ENCODE measurements at places on chromosomes 2 and 18.

GRCh38 chr18:79965119-79965902, 868 bp downstream of the HSBP1L1 start:
- no peak for DNase-seq

DNA sequence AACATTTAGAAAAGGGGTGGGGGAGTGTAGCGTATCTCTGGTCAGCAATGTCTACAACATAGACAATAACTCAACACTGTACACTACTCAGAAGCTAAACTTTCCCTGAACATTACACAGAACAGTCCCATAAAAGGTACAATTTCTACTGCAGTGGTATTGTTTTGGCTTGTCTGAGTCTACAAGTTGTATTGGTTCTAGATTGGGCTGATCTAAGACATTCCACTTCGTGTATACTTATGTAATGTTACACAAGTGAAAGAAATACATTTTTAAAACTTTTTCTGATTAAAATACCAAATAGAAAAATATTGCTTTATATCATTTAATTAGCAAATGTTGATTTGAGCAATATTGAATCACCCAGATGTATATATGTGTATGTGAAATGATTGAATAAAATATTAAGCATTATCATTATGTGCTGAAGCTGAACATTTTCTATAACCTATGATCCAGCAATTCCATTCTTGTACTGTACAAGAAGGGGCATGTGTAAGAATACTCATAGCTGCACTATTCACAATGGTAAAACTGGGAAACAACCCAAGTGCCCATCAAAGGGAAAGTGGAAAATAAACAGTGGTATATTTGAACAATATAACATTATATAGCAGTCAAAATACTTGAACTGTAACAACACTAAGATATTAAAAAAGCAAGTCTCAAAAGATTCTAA, 52.4 kb downstream of the VSNL1 start:
- DNase-seq, result no peak

- DNase-seq, result no peak
Observed at GRCh38 chr2:29703336-29703735, 218.1 kb downstream of the ALK start.

DNA sequence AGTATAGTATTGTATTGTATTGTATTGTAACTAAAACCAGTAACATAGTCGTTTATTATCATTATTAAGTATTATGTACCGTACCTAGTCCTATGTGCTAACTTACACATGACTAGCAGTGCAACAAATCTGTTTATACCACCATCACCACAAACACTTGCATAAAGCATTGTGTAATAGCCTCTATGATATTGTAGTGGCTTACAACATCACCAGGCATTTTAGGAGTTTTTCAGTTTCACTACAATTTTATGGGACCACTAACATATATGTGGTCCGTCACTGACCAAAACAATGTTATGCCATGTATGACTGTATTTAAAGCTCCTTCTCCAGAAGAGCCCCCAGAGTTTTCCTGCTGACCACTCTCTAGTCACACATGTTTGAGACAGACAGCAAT, 306.2 kb downstream of the SETBP1 start:
- no peak for DNase-seq

- DNase-seq, result no peak
Observed at GRCh38 chr2:119744335-119744939, 15.3 kb upstream of the PTPN4 start.

DNA sequence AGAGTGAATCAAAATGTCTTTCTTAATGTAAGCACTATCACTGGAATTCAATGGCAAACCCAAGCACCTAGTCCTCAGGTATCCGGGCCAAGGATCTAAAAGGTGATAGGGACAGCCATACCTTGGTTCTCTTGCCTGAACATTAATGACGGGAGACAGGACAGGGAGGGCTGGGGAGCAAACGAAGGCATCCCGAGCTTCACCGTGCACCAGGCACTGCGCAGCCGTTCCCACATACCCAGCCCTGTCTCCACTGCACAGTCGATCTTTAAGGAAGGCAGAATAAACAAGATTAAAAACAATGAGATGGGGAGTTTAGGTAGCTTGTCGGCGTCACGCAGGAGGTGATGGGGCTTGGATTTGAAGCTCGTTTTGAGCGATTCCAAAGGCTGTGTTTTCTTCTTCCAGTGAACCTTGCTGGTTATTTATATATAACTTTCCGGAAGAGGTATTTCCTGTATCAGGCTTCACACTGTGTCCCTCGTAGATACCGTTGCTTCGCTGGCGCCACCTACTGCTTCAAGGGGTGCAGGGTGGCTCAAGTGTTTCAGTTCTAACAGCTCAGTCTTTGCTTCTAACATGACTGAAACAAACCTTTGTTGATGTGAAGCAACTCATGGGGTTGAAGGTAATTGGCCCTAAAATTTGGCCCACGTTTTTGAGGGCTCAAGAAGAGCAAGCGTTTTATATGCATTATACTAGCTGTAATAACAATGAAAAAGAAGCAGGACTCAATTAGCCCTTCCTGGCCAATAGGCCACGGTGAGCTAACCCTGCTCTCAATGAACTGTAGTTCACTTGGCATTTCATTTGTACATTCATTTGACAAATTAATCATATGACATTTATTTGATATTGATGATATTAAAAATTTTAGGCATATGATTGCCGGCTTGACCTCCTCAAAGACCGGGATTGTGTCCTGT, 77.4 kb downstream of the DCDC2C start:
- DNase-seq, result no peak

- DNase-seq, result no peak
Observed at GRCh38 chr2:67974559-67975430, 88.0 kb downstream of the C1D start.

DNA sequence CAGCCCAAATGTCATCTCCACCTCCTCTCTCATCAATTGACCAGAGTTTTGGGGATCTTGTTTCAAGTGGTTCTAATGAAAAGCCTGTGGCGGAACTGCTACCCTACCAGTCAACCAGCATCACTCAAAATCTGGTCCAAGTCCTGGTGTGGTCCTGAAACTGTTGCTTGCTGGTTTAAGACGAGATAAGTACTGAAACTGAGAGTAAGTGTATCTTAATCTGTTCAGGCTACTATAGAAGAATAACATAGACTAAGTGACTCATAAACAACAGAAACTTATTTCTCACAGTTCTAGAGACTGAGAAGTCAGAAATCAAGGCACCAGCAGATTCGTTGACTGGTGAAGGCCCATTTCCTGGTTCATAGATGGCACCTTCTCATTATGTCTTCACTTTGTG, 879 bp upstream of the GALNT5 start:
- DNase-seq, result no peak

GRCh38 chr2:8320311-8321066, 361.4 kb upstream of the ID2 start:
- DNase-seq, result no peak

DNA sequence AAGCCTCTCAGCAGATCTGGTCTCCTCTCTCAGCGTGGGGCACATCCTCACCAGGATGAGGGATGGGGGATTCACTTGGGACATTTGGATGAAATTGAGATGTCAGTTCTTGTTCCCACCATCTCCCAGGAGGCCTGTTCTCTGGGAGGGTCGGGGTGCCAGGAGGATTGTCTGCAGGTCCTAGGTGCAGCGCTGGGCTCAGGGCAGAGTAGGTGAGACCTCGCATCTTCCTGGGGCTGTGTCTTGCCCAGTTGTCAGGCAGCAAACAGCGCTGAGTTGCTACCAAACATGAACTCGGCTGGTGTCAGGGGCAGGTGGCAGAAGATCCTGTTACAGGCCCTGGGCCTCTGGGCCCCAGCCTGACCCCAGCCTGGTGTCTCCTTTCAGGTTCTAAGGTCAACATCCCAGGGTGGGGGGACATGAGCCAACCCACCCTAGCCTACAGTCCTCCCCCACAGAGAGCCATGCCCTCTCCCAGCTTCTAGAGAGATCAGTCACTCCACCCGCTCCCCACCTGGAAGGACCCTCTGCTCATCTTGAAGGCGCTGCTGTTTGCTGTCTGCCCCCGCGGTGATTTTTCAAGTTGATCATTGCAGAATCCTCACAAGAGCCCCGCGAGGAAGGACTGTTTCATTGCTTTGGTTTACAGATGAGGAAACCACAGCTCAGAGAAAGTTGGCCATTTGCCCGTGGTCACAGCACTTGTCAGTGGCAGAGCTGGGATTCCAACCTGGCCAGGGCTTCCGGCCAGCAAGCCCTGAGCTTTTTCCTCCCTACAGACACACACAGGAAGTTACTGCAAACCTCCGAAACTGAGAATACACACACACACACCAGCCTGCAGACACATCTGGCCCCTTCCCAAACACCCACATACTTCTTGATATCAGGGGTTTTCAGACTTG, 83.9 kb downstream of the STPG4 start:
- DNase-seq, result no peak

- no peak for DNase-seq
Observed at GRCh38 chr2:174067815-174068214, 102.6 kb upstream of the SP3 start.

DNA sequence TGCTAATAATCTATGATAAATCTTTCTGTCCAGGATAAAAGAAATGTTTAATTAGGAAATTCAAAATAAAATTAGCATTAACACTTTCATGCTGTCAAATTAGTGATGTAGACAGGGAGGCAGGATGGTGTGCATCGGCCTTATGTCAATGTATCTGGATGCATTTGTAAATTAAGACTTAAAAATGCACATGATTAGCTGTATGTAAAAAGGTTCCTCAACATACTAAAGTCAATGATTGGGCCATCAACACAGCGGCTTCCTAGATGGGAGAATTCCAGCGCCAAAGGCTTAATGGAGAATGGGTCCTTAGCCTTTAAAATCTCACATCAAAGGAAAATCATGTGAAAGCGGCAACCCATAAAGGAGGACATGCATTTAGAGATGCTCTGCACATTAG, 77.5 kb upstream of the ZEB2 start:
- DNase-seq, result no peak

DNA sequence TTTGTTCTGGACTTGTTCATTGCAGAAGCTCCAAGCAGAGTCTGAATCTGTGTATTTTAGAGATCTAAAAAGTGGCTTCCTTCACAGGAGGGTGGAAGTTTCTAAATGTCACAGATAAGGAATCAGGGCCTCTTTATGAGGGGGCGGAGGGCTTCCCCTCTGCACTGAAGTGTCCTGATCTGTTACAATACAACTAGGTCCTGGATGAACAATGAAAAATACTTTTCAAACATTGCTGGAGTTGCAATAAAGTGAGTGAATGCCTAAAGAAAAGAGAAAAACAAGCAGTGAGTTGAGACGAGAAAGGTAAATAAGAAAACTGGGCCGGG, 179.3 kb upstream of the HDAC4 start:
- DNase-seq, result no peak

DNA sequence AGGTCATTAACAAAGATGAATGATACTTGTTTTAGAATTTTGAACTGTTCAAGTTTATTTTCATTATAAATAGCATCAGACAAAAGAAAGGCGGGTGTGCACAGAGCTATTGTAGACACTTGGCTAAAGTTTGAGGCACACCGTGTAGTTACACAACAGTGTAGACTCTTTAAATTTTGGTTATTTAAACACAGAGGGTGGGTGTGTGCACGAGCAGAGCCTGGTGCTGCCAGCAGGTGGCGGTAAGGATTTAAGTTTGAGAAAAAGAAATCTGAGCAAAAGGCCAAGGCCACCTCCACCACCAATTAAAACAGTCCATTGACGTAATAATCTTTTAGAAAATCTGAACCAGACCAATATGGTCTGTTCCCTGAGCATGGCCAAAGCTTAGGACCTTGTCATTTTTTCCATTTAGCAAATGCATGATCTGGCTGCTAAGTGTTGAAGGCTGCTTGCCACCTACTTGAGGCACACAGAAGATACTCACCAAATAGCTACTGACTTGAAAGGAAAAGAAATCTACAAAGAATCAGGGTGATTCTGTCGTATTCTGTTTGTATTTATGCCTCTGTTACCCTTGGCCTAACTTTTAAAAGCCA, 14.3 kb downstream of the COPS7B start:
- DNase-seq, result no peak

DNA sequence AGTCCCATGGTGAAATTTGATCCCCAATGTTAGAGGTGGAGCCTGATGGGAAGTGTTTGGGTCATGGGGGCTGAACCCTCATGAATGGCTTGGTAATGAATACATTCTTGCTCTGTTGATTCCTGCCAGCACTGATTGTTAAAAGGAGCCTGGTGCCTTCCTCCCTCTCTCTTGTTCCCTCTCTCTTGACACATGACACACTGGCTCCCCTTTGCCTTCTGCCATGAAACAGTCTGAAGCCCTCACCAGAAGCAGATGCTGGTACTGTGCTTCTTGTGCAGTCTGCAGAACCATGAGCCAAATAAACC, 30.6 kb upstream of the EPC2 start:
- DNase-seq, result no peak

DNA sequence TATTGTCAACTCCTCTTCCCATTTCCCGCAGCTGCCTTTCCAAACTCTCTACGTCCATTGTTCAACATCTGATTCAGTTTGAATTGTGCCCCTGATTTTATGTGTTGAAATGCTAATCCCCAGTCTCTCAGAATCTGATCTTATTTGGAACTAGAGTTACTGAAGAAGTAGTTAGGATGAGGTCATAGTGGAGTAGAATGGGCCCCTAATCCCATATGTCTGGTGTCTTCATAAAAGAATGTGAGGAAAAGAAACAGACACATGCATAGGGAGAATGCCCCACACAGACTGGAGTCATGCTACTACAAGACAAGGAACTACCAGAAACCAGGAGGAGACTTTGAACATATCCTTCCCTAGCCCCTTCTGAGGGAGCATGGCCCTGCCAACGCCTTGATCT, 99.2 kb downstream of the LRP1B start:
- no peak for DNase-seq

- DNase-seq, result no peak
Observed at GRCh38 chr2:233267516-233268245, 16.2 kb downstream of the ATG16L1 start.

- DNase-seq, result no peak
Observed at GRCh38 chr2:118857677-118858484, 10.4 kb upstream of the EN1 start.

DNA sequence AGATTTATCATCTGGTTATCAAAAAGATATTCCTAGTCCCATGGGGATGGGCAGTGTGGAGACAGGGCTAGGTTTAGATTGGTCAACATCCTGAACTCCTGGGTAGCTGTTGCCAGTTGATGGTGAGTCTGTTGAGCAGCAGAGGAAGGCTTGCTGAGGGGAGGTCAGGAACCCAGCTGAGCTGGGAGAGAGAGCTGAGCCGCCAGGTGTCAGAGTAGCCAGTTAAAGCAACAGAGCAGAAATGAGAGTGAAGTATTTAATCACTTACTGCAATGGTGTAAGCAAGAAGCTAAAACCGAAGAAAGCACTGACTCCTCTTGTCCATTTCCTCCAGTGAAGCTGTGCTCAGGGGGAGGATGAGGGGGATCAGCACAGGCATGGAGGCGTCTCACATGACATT, 29.6 kb downstream of the SMYD1 start:
- no peak for DNase-seq

GRCh38 chr2:4561196-4561595, 857.8 kb downstream of the DCDC2C start:
- no peak for DNase-seq

DNA sequence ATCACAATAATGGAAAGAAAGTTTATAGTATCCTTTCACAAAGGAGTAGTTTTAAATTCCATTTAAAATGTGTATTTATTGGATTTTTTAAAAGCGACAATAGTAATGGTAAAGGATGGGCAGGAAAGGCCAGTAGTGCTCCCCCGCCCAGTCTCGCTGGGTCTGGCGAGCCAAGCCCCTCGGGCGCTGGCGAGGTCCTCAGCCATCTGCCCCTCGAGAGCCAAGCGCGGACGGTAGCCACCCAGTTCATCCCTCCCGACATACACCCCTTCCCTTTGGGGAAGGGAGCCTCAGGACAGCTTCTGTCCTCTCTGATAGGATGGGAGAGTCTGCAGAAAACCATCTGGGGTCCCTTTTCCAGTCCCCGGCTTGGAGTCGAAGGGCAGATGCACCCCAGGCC, 45.2 kb downstream of the BOLA3 start:
- DNase-seq, result no peak

- no peak for DNase-seq
Observed at GRCh38 chr2:5077479-5078089, 614.6 kb upstream of the SOX11 start.
